ENCODE measurements at places on chromosomes 7 and 10.

- DNase-seq, result peak; percentile 42
Measured at GRCh38 chr10:3995302-3996210, 210.5 kb upstream of the KLF6 start.

DNA sequence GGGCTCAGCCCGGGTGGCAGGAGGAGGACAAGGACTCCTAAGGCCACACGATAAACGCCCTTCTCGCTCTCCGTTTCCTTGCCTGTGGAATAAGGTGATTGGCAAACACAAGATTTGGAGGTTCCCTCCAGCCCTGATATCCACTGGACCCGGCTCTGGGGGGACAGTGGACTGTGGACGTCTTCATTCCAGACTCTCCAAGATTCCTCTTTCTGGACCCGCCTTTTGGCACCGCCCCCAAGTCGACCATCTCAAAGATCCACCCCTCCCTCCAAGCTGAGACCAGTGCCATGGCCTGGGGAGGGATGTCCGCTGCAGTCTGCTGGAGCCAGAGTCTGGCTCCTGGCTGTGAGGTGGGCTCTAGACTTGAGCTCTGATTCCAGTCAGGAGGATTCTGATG is 23.6 kb downstream of the ZNF783 start:
- DNase-seq, result no peak

DNA sequence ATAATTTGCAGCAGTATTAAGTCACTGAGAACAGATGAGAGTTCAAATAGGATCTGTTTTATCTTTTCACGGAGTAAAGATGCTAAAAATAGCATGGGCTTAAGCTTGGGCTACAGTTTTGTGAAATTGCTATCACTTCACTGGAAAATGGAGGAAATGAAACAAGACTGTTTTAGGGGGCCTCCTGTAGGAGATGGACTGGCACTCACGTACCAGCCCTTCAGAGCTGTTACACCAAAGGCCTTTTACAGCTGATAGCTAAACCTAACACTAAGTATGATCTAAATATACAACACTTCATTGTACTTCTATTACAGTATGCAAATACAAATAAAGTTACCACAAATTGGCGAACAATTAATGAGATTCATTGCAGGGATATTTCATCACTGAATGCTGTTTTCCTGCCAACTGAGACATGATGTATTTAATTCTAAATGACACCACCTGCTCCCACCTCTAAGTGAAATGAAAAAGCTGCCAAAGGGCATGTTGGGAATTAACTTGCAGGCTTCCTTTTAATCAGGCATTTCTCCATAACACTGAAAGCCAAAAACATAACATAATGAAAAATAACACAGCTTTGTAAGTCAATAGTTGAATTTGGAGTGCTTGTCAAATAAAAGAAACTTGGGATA is 304.5 kb upstream of the LRRN3 start:
- no peak for DNase-seq

GRCh38 chr7:55212838-55213237 is 152.3 kb upstream of the LANCL2 start:
- no peak for DNase-seq

- DNase-seq, result no peak
Measured at GRCh38 chr10:12484941-12485805, 135.8 kb downstream of the CAMK1D start.

- no peak for DNase-seq
Measured at GRCh38 chr10:129719415-129719739, 244.7 kb downstream of the EBF3 start.

DNA sequence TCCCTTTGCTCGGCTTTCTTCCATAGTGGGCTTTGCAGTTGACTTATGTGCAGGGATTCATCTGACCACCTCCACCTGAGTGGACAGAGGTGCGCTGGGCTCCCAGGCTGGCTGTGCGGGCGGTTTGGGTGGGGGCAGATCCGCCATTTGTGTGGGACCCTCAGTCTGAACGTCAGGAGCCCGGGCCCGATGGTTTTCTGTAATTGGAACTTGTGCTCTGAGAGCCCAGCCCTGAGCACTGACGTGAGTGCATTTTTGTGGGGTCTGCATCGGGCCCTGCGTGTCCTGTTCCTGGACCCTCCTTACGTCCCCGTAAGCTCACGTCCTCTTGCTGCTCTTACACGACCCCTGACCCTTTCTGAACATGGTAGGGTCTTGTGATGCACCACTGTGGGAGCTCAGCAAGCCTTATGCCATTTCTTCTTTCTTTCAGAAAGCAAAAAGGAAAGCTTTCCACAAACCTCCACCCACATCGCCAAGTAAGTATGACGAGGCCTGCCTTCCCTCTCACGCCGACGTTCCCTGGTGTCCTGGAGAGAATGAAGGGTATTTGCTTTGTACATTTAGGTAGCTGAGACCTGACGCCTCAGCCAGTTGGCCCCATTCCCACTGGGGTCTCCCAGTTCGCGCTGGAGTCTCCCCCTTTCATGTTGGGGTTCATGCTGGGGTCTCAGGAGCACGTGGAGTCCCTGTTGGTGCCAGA is 9.9 kb downstream of the IQCE start:
- DNase-seq, result no peak

DNA sequence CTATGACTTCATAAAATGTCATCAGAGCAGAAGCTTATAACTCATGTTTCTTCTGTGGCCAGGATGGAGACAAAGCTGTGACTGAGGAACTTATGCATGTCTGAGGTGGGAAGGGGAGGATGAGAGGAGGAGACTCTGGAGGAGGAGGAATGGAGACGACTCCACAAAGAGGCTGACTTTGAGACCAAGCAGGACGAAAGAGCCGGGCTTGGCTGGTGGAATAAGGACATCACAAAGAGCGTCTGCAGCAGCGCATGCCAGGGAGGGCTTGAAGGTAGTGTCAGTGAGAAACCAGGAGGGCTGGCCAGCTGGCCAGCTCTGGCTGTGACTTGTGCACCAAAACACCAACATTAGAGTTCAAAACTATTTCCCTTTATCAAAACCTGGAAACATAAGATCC is 6.1 kb upstream of the GDF2 start:
- no peak for DNase-seq

DNA sequence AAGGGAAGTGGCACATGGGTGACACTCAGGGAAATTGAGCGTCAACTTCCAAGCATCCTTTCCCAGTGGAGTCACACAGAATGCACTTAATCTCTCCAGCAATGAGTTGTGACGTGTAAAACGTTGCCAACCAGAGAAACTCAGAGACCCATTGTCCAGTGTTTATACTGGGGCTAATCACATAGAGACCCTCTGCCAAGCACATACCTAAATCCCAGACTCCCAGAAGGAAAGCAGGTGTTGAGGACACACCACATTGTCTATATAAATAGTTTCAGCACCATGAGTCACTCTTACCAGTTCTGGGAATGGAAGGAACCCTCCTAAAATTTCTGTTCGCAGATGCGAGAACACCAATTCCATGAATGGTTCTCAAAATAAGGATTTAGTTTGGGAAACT is 76.4 kb upstream of the BET1 start:
- DNase-seq, result no peak

DNA sequence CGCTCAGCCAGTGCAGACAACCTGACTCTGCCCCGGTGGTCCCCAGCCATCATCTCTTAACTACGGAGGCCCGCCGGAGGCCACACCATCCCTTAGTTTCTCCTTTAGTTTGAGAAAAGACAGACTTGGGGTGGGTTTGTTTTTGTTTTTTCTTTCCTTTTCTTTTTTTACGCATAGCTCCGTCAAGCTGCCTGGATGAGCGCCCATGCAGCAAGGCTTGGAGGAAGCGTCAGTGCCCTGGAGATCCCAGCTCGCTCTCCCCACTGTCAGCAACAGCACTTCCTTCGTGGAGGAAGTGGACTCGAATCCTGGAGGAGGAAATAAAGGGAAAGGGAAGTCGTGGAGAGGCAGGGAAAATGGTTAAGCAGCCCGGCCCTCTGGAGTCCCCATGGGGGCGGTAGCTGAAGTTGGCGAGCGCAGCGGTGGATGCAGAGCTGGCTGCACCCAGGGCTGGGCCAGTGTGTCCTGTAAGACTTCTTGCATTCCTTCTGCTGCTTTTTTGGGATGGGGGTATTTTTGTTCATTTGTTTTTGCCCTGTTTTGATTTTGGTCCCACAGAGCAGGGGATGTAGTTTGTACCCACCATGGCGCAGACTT is 35.9 kb upstream of the GJD4 start:
- DNase-seq, result no peak

GRCh38 chr7:157792241-157793086 is 455.7 kb downstream of the DNAJB6 start:
- DNase-seq, result no peak

GRCh38 chr7:114823290-114823689 is 98.6 kb upstream of the MDFIC start:
- DNase-seq, result no peak

DNA sequence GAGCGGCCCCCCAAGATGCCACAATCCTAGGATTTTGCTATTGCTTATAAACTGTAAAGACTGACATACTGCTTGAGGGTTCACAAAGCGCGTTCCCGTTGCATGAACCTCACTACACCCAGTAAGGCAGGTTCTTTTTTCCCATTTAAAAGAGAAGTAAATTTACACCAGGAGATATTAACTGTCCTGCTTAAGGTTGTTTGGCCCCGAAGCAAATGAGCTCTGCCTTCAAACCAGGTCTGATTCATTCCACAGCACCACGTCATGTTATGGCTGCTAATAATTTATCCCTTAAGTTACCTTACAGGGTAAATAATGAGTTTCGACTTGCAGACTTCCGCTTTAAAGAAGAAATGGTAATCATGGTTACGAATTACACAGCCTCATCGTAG is 559 bp upstream of the FKBP14 start:
- DNase-seq, result no peak

GRCh38 chr10:20443094-20443493 is 454.0 kb downstream of the NEBL start:
- no peak for DNase-seq

DNA sequence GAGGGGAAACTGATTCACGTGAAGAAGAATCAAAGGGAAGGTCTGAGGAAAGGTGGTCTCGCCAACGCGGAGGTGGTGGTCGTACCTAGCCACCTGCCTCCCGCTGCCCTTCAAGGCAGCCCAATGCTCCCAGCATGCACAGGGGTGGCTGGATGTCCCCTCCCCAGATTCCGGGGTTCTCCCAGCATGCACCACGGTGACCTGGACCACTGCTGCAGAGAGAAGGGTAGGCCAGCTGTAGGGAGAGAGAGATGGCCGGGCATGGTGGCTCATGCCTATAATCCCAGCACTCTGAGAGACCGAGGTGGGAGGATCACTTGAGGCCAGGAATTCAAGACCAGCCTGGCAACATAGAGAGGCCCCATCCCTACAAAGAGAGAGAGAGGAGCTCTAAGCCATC is 32.4 kb upstream of the PPP2R2D start:
- no peak for DNase-seq

- no peak for DNase-seq
Measured at GRCh38 chr10:68125772-68126171, 16.5 kb downstream of the MYPN start.

GRCh38 chr7:20240080-20240926 is 23.1 kb upstream of the MACC1 start:
- no peak for DNase-seq

DNA sequence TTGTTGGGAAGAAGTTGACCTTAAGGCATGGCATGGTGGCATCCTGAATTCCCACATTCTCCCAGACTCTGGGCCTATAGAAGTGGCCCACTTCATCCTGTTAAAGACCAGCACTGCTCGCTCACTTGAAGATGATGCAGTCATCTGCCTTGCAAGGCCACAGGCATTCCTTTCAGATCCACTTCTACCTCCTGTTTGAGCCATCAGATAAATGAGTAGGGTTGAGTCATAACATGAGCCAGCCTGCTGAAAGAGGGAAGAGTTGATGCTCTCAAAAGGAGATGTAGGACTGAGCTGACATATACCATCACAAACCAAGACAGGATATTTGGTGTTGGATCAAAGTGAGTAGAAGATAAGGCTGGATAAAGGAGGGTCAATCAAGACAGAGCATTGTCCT is 1.5 kb upstream of the EBLN1 start:
- no peak for DNase-seq

DNA sequence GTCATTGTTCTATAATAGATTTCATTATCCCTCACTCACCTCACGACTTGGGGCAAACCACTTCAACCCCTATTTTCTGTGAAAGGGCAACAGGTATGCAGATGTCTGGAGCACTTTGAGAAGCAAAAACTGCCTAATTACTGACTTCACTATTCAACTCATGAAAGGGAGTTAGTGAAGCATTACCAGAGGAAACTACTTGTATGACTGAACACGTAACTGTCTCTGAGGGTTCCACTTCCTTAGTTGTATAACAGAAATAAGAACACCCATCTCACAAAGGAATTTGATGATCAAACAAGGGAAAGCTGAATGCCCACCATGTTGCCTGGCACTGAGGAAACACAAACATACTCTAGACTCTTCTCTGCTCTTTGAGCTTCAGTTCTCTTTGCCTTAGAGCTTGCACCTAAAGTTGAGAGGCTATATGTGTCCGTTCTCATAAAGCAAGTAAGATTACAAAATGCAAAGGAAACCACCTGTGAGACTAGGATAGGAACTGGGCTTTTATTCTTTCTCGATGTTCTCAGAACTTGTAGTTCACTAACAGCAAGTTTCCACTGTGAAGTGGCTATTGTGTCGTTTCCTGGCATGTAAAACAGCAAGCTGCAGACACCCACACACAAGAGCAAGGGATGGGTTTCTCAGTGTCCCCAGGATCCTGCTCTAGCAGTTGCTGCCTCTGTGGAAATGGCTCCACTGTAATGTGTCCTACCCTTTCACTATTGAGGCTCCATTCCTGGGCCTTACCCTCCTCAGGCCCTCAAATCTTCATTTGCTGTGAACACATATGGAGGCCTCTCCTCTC is 2.6 kb downstream of the TMEM243 start:
- no peak for DNase-seq

- no peak for DNase-seq
Measured at GRCh38 chr7:70775570-70776156, 356.3 kb upstream of the GALNT17 start.

DNA sequence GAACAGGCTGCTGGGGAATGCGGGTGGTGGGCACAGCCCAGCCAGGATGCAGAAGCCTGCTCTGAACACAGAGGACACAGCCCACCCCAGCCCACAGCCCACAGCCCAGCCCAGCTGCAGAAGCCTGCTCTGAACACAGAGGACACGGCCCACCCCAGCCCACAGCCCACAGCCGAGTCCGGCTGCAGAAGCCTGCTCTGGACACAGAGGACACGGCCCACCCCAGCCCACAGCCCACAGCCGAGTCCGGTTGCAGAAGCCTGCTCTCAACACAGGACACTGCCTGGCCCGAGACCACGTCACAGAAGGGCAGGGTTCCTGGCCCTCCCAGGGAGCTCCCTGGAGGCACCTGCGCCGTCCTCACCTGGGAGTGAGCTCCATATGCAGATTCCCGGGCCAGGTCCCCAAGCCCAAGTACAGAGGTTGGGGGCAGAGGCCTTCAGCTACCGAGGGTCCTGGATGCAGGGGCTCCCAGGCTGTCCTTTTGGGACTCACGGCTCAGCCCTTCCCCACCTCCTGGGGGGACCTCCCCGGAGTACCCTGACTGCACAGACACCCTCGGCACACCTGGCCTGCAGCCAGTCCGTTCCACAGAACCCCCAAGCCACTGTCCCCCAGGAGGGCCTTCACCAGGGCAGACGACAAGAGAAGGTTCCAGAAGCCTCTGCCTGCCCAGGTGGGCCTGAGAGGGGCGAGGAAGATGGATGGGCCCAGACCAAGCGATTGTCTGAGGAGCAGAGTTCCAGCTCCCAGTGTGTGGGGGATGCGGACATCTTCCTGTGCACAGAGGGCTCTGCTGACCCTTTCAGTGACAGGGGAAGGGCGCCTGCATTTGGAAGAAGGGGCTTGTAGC is 23.7 kb upstream of the FOXL3 start:
- DNase-seq, result no peak

- DNase-seq, result no peak
Measured at GRCh38 chr7:153190452-153190851, 430.9 kb downstream of the ACTR3B start.
